ENCODE measurements at places on chromosomes 3 and 15.

DNA sequence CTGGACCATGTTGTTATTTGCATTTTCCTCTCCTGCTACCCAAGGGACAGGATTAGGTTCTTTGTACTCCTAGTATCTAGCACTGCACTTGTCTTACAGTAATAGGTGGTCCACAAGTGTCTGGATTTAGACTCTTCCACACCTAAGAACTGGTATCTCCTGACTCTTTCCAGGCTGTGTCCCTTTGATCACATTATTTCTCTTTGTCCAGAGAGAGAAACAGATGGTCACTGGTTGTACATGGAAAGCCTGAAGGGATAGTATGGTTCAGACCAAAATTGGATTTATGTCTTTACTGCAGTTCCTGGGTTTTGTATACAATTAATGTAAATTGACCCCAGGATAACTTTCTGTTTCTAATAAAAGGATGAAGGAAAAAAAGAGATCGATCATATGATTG is 64.0 kb downstream of the PDE8A start:
- H3K27ac ChIP-seq: peak overlapping the region; percentile 74
- no peak overlapping the region for H3K4me3 ChIP-seq
- no peak for DNase-seq
- H3K4me1 ChIP-seq: peaks cover 65% of the 10 kb centered on the region
- H3K36me3 ChIP-seq: peaks cover 7% of the 10 kb centered on the region

DNA sequence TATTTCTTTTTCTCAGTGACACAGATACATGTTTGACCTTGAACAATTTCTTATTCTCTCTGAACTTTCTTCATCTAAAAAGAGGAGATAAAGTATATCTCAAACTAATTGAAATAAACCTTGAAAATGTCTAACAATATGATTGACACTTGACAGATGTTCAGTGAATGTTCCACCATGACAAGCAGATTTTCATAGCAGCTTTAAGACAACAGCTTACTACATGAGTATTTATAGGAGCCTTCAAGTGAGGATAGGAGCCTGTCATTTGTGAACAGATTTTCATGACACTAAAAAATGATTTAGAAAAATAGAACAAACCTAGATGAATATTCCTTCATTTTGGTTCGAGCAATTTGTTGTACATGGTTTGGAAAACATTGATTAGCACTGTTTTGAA is 13.3 kb downstream of the SYN2 start:
- no peak overlapping the region for H3K27ac ChIP-seq
- H3K4me1 ChIP-seq: no peaks in the 10 kb centered on the region
- H3K4me3 ChIP-seq: no peak overlapping the region
- H3K27me3 ChIP-seq: no peaks in the 10 kb centered on the region

- H3K27ac ChIP-seq: no peak overlapping the region
- H3K4me3 ChIP-seq: no peak overlapping the region
- H3K27me3 ChIP-seq: peaks cover 10% of the 10 kb centered on the region
- DNase-seq: no peak
- H3K36me3 ChIP-seq: no peaks in the 10 kb centered on the region
- peaks cover 26% of the 10 kb centered on the region for H3K4me1 ChIP-seq
Measured at GRCh38 chr15:74340150-74340549, 27.3 kb downstream of the CYP11A1 start.

GRCh38 chr3:177764377-177764912 is 567.2 kb upstream of the TBL1XR1 start:
- no peaks in the 10 kb centered on the region for H3K27me3 ChIP-seq
- peaks cover 24% of the 10 kb centered on the region for H3K36me3 ChIP-seq
- no peak overlapping the region for H3K4me3 ChIP-seq
- H3K27ac ChIP-seq: no peak overlapping the region
- DNase-seq: no peak

- H3K27ac ChIP-seq: no peak overlapping the region
- peaks cover 2% of the 10 kb centered on the region for H3K27me3 ChIP-seq
- no peaks in the 10 kb centered on the region for H3K36me3 ChIP-seq
- H3K4me3 ChIP-seq: no peak overlapping the region
Measured at GRCh38 chr15:85955501-85956391, 123.9 kb upstream of the AGBL1 start.

GRCh38 chr3:193805448-193805847 is 212.4 kb downstream of the OPA1 start:
- DNase-seq: peak; percentile 40
- H3K4me3 ChIP-seq: no peak overlapping the region
- H3K27me3 ChIP-seq: peaks cover 13% of the 10 kb centered on the region
- no peaks in the 10 kb centered on the region for H3K36me3 ChIP-seq
- H3K27ac ChIP-seq: no peak overlapping the region
